Activated T-helper 1 cell treated with anti-CD3 and anti-CD28 coated beads, Interleukin-2, amount 50 U/mL, for 16 hours (primary cell): ENCODE measurements at places on chromosomes 2 and 18.
A peak's percentile ranks its signal among the peaks of the same experiment; 100 is the strongest.

DNA sequence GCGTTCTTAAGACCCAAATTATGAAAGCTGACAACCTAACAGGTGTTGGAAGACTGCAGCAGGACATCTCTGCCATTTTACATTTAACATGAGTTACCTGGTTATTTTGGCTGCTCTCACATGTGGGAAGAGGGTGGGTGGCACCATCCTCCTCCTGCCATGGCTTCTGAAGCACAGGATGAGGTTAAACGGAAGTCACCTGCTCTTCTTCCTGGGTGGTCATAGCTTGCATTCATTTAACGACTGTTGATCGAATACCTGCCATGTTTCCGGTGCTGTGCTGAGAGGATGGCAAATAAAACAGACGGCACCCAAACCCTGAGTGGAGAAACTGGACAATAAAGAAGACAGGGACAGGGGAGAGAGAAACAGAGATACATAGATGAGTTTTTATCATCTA, 118.0 kb downstream of the RHBDD1 start:
- DNase-seq = no peak

DNA sequence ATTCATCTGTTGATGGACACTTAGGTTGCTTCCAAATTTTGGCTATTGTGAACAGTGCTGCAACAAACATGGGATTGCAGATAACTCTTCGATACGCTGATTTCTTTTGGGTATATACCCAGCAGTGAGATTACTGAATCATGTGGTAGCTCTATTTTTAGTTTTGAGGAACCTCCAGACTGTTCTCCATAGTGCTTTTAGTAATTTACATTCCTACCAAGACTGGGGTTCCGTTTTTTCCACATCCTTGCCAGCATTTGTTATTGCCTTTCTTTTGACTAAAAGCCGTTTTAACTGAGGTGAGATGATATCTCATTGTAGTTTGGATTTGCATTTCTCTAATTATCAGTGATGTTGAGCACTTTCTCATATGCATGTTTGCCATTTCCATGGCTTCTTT, 200.3 kb downstream of the MBD5 start:
- no peak for DNase-seq

GRCh38 chr18:24986666-24987302, 365.2 kb downstream of the ZNF521 start:
- no peak for DNase-seq

GRCh38 chr18:22214731-22215528, 45.5 kb downstream of the GATA6 start:
- no peak for DNase-seq

GRCh38 chr2:103174711-103175110, 412.9 kb downstream of the TMEM182 start:
- DNase-seq = no peak

DNA sequence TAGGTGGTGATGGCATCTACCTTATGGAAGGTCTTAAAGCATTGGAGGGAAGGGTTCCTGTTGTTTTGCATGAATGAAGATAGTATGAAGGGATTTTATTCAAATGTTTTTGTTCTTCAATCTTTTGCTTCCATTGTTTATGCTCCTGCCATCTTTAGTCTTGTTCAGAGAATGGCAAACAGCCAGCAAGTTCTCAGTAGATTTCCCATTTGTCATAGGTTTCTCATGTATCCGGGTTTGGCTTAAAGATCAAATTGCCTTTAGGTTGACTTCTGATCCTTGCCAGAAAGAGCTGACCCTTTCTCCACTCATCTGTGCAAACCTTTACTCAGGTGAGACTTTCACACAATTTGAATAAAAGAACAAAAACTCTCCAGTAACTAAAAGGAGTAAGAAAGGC, 44.2 kb upstream of the STAT4 start:
- DNase-seq = no peak

- no peak for DNase-seq
Measured at GRCh38 chr2:53460937-53461336, 306.7 kb upstream of the CHAC2 start.

DNA sequence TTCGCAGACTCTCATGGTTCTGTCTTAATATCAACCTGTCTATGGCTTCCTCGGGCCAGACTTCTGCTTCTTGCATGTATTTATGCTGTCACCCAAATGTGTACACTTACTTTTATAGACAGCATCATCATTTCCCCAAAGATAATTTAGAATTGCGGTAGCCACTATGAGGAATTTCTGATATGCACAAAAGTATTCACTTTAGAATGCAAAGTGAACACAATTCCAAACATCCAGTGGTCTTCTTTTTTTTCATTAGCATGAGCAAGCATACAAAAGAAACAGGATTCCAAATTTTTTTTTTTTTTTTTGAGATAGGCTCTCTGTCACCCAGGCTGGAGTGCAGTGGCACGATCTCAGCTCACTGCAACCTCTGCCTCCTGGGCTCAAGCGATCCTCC, 21.0 kb upstream of the MCFD2 start:
- DNase-seq = no peak

DNA sequence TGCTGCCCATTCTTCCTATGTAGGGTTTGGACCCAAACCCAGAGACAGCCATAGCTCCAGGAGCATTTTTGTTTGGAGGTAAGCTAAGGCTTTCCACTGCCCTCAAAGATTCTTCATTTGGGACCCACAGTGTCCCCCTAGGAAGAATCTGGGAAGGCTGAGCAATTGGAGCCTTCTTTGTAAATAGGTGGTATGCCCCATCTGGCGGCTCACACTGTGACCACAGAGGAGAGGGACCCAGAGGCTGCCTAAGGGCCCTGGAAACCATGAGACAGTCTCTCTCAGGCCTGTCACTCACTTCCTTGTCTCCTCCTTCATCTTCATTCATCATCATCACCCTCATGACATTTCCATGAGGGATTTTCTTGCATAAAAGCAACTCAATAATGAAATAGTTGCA, 215.4 kb upstream of the OSR1 start:
- DNase-seq = no peak

DNA sequence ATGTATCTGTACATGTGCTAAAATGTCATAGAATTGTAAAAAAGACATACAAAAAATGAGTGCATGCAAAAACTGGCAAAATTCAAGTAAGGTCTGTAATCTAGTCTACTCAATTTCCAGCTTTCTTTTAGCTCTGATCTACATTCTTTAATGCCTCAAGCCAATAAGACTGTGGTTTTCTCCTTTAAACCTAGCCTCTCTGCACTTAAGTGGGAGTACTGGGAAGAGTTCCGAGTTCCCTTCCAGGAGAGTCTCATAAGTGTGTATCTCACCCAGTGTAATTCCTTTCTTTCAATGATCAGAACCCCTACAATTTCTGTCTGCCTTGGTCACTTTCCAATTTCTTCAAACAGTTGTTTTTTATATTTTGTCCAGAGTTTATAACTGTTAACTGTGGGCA, 150.1 kb downstream of the PTRHD1 start:
- no peak for DNase-seq

- DNase-seq = no peak
Measured at GRCh38 chr2:70977605-70978205, 725 bp upstream of the ANKRD53 start.

DNA sequence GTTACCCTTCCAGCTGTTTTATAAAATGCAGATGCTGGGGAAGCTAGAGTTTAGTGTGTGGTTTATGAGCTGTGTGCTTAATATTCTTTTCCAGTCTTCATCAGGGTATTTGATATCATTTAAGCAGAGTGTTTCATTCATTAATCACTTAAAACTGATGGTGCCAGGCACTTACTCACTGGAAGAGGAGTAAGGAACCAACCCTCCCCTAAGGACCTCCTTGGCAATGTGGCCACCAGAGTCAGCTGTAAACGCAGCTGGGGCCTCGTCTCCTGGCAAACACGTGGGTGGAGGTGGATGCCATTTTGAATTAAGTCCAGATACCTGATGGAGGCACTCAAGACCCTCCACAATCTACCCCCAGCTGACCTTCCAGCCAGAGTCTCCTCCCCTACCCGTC, 331.6 kb downstream of the CLIP4 start:
- DNase-seq = no peak

DNA sequence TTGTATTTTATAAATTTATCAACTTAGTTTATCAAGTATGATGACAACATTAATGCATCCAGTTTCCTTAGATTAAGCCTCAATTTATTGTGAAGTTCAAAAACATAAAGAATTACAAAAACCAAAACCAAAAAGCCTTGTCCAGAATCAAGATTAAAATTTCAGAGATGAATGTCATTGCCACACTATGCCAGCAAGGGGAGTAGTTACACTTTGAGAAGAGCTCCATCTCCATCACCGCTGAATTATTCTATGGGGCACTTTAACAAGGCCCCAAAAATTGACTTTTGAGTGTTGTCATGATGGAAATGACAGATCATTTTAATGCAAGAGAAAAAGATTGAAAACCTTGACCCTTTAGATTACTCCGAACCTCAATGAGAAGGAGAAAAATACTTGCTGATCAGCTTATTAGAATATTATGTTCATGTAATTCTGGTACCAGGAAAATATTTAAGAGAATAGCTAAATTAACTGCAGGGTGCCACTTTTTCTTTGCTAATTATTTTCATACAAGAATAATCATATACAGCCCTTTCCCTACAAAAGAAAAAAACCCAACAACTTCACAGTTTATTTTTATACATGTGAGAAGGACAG, 152.5 kb upstream of the AQP4 start:
- DNase-seq = no peak

GRCh38 chr2:147223119-147223518, 621.7 kb upstream of the ACVR2A start:
- no peak for DNase-seq

- DNase-seq = no peak
Measured at GRCh38 chr2:65532937-65533336, 100.5 kb upstream of the SPRED2 start.

DNA sequence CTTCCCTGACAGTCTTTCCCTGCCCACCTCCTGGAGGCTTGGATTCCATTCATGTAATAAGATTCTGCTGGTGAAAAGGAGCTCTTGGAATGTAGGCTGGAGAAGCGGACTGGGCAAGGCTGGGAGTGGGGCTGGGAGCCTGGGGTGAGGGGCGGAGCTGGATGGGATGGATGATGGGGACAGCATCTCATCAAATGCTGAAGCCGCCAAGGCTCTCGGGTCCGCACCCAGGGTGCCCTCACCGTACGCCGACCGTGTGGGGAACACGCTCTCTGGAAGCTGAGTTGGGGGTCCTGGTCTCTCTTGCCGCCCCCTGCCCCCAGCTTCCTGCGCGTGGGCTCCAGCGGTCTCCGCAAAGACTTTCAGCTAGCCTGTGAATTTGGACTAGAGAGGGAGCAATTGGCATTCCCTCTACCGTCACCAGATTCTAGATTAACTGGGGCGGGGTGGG, 9.1 kb downstream of the RAX start:
- no peak for DNase-seq

GRCh38 chr2:47050021-47050760, 104.9 kb downstream of the STPG4 start:
- no peak for DNase-seq

DNA sequence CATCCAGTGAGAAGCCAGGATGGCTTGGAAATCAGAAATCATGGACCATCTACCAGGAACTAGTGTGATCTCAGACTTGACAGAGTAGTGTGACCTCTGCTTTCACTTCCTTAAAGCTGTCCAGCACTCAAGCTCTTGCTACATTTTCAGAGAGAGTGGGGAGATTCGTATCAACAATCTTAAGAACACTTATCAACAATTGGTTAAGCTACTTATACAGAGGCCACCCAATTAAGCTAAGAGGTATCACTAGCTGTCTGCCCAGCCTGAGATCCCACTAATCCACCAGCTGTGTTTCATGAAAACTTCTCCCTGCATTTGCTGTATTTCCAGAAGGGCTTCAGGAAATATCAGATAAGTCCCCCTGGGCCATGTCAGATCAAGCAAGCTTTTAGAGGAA, 4.2 kb downstream of the RPRM start:
- no peak for DNase-seq

GRCh38 chr2:74682501-74682900, 28.5 kb downstream of the SEMA4F start:
- no peak for DNase-seq

GRCh38 chr2:16925145-16925544, 259.5 kb upstream of the CYRIA start:
- DNase-seq = no peak

- peak; percentile 23 for DNase-seq
Measured at GRCh38 chr18:69885841-69886531, 61.7 kb downstream of the CD226 start.

GRCh38 chr2:45352506-45352905, 258.6 kb downstream of the SRBD1 start:
- no peak for DNase-seq

- no peak for DNase-seq
Measured at GRCh38 chr2:218081063-218081462, 12.0 kb downstream of the RUFY4 start.

GRCh38 chr2:223586261-223586660, 15.9 kb downstream of the SCG2 start:
- DNase-seq = no peak

- DNase-seq = no peak
Measured at GRCh38 chr2:1650085-1650872, 94.0 kb downstream of the PXDN start.

GRCh38 chr2:103977668-103978067, 876.2 kb upstream of the POU3F3 start:
- no peak for DNase-seq

DNA sequence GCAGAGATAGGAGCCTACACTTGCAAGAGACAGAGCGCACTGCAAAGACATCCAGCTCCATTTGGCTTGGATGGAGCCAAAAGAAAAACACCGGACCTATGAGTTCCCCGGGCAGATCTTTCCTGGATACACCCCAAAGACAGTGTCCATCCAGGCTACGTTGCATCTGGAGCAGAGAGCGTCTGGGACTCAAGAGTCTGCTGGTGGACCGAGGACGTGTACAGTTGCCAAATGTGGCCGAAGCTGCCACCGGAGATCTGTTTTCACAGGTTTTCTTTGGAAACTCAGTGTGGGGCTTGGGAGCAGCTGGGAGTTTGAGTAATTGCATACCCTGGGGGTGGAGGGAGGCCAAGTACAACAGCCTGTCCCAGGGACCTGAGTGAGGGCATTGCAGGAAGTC, 192.3 kb upstream of the OSR1 start:
- DNase-seq = no peak

DNA sequence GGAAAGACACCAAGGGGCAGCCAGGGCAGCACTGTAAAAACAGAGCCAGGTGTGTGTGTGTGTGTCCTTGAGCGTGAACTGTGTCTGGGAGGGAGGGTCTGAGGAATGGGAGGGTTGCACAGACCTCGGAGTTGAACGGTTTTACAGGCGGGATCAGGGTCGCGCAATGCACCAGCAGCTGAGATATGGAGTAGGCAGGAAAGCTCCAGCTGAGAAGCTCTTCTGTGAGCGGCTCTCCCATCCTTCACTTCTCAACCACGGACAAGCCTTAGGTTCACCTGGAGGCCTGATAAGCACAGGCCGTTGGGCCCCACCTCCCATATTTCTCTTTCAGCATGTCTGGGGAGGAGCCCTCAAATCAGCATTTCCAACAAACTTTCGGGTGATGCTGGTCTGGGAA, 12.1 kb downstream of the SERTAD2 start:
- no peak for DNase-seq

DNA sequence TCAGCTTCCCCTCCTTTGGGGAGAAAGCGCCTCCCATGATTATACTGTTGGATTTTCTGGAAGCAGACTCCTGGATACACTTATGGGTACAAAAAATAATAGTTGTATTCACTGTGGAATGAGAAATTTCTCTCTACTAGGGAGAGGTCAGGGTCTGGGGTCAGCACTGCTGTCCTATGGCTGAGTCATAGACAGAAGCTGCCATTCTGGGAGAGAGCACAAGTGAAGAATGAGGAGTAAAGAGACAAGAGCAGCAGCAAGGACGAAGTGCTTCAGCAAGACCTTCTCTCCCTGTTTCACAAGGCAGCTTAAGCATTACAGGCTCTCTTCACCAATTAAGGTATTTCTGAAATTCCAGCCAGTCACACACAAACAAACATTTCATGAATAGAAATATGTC, 10.1 kb upstream of the UNC80 start:
- DNase-seq = no peak
